ENCODE measurements at places on chromosomes 12 and 14.

- no peak for DNase-seq
Measured at GRCh38 chr14:39016733-39017095, 86.3 kb downstream of the SEC23A start.

DNA sequence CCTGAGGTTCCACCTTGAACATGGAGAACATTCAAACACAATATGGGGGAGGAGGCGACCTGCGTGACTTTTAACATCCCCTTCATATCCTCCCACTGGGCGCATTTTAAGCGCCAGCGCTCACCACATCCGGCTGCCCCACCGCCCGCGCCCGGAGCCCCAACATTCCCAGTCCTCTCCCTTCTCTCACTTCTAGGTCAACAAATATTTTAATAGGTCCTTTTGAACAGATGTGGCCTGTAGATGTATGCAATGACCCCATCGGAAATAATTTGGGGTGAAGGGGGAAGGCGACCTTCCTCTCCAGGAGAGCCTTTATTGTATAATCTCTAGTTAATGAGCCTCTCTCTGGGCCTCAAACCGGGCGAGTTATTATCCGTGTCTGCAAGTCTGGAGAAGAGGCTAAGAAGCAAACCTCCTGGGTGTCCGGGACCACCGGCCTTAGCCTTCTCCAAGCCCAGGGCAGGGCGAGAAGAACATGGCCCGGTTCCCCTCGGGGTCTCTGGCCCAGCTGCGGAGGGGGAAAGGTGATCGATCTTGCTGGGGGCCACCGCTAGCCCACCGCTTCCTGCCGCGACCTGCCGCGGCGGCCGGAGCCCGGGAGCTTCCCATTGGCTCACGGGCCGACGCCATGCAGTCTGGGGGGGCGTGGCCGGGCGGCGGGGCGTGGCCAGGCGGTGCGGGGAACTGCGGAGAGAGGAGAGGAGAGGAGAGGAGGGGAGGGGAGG, 83.2 kb upstream of the HMGA2 start:
- DNase-seq, result peak; percentile 52

- no peak for DNase-seq
Measured at GRCh38 chr14:36512585-36513003, 7.4 kb downstream of the NKX2-1 start.

DNA sequence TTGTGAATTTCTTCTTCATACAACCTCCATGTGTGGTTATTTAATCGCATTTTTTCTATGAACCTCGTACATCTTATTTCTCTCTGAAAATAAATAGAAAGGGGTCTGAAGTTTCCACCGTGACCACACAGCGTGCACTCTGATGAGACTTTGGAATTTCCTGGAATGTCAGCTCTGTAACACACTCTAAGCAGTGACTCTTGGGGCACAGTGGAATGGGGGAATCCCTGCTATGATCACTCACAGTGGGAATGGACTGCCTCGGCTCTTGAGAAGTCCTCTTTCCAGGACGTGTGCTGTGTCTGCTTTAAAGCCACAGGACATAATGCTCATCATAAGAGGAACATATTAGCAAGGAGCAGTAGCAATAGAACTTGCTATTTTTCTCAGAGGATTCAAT, 416.2 kb downstream of the EGLN3 start:
- DNase-seq, result no peak

- no peak for DNase-seq
Measured at GRCh38 chr12:60230056-60230455, 634.2 kb downstream of the SLC16A7 start.

DNA sequence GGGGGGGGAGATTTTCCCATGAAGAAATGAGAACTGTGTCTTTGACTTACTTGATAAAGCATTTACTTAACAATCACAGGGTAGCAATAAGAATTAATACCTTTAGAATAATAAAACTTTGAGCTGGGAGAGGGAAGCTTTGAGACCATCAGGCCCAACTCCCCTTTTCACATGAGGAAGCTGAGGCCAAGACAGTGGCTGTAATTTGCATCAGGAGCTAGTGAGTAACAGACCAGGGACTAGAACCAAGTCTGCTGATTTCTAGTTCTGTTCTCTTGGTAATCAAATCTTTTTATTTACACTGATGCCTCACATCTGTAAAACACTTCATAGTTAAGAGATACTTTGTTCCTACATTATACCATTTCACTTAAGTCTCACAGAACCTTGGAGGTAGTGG, 28.7 kb downstream of the TTC8 start:
- DNase-seq, result no peak

- no peak for DNase-seq
Measured at GRCh38 chr14:76699939-76700590, 61.2 kb upstream of the VASH1 start.

DNA sequence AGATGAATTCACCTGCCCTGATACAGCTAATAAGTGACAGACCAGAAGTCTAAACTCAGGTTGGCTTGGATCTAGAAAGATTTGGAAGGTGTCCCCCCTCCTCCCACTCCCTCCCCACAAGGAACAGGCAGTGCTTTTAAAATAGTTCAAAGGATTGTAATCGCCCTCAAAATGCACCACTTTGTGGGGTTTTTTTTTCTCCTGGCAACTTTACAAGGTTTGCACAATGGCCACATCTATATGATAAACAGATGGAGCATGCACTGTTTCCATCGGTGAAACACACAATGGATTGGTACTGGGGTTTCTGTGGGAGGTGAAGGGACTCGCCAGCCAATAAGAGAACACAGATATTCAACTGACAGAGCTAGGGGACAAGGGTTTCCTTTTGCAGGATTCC, 137.4 kb downstream of the LLPH start:
- DNase-seq, result no peak

DNA sequence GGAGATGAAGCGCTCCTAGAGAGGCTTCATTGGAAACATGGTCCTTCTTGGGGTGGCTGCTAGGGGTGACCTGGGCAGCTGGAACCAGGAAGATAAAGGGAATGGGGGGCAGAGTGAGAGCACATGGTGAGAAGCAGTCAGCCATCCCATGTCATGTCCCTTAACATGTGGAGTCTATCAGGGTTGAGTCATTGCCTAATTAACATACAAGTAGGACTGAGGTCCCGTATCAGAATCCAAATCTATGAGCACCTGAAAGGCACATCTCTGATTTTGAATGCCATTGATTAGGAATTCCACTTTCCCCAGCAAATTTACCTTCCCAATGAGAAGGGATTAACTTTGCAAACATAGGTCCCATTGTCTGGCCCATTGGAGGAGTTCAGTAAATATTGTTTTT, 20.3 kb upstream of the PPP1R1A start:
- no peak for DNase-seq

GRCh38 chr14:70096866-70097265, 91.9 kb downstream of the SLC8A3 start:
- no peak for DNase-seq

DNA sequence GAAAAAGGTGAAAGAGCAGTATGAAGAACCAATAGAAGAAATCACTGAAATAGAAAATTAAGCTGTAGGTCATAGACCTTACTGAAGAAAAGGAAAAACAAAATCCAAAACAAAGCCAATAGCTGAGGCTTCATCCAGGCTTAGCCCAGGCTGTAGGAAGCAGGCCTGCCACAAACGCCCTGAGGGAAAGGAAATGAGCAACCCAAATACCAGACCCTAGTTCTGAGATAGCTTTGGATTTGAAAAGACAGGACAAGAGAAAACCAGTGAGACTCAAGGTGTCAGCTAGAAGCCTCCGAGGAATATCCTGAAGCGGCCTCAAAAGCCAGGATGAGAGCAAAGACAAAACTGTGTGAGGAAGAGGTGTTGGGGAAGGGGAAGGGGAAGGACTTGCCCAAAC, 79.2 kb downstream of the FERMT2 start:
- no peak for DNase-seq

DNA sequence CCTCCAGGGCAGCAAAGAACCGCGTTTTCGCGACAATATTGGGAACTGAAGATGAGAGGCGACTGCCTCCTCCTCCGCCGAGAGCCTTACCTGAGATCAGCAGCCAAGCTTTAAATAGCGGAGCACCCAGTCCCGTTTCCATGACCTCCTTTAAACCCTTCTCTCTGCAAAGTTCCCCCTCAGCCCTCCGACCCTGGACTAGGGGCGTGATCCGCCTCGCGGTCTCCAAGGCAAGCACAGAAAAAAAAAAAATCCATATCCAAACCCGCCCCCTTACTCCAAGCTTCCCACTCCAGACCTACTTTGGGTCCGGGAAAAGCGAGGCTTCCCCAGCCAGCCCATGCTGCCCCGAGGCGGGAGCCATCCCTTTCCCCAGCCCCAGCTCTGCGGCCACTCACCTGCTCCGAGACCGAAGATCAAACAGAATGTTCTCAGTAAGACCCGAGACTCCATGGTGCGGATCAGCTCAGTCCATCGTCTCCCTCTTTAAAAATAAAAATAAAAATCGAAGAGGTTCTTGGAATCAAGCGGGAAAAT, 630 bp downstream of the NELL2 start:
- DNase-seq, result peak; percentile 21

- DNase-seq, result no peak
Measured at GRCh38 chr14:75877884-75878283, 103.9 kb downstream of the TGFB3 start.

DNA sequence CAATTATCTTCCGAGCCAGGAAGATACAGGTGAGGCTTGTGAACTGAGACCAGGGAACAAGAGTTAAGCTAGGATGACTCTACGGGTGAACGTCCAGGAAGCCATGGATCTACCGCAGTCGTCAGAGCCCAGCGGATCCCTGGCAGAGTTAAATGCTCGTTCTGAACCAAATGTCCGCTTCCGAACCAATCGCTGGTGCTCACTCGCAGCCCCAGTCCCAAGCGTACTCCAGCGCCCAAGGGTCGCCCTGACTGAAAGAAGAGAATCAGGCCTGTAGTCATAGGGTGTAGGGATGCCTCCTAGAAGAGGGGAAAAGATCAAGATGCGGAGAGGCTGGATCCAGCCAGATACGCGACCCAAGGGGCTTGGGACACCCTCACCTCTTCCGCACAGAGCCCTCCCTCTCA, 283 bp downstream of the VIPAS39 start:
- no peak for DNase-seq
